Kasumi-1 (cell line): ENCODE measurements at places on chromosomes 7 and 10.

- no peak for DNase-seq
Measured at GRCh38 chr10:119039161-119039560, 9.6 kb downstream of the NANOS1 start.

- DNase-seq: no peak
Measured at GRCh38 chr10:123142701-123143161, 5.2 kb upstream of the HMX2 start.

GRCh38 chr10:43408331-43408709, 666 bp downstream of the HNRNPF start:
- no peak for DNase-seq

DNA sequence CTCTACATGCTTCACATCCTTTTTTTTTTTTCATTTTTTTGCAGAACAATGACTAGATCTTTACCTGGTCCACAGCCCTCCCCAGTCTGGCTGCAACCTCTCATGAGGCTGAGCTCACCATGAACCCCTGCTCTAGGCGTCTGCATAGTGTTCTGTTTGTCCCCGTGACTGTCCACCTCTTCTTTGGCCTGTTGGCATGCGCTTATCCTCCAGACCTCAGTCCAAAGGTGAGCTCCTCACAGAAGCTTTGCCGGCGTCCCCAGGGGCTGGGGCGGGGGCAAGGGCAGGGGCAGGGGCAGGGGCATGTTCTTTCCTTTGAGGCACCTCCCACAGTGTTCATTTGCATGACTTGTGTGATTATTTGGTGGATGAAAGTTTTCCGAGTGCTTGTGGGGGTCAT, 218.4 kb upstream of the ZNF32 start:
- no peak for DNase-seq

DNA sequence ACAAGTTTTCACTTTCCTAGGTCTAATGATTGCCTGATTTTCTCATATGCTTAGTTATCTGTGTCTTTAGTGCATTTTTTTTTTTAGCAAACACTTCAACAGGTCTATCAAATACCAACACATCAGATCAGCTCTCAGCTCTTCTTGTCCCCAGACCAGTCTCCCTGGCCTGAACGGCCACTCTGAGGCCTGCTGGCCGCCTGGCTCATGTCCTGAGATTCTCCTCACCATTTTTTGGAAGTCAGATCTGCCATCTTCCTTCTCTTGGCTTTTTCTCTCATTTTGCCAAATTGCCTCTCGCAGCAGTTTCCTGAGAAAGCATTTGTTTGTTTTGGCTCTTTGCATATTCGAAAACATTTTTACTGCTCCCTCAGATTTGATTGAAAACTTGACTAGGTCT, 29.3 kb downstream of the PPP2R2D start:
- no peak for DNase-seq
